Activated gamma-delta T cell treated with Interleukin-2 at 50 U/mL for 16 hours (primary cell): ENCODE measurements at places on chromosomes 6 and 20.

GRCh38 chr6:135228486-135228885 lies 47.4 kb downstream of the MYB start:
- DNase-seq = no peak

DNA sequence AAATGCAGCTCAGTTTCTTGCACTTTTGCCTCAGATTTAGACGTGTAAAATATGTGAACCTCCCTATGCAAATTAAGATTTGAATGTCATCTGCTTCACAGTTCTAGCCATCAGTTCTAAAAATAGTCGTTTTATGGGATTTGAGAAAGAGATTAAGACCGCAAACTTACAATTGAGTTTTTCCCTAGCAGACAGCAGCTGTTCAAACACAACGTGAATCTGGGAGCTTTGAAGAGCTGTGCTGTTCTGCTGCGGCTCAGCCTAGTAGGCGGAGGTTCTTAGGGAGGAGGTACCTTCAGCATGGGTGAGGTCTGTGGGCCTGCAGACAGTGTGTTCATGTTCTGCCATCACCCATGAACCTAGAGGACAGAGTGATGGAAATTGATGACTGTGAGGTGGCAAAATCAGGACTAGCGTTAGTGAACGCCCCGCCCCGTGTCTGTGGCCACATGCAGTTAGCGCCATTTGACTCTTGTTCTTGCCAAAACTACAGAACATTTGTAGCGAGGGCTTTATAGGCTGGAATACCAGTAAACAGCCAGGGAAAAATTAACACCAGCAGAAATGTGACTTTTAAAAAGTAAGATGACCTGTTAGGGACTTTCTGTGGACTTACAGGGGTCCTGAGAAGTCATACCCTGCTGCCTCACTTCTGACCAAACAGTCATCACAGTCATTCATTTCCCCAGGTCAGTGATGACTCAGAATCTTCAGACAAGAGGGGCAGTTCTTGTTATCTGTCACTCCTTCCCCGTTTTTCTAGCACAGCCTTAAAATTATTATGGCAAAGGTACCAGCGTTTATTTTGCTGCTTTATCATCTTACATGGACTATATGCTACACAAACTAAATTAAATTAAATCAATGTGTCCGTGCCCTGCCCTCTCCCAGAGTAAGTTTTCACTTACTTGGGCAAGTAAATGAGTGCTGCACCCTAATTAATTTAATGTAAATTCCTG lies 84.3 kb upstream of the TMEM181 start:
- no peak for DNase-seq

GRCh38 chr20:42441864-42442331 lies 747.8 kb downstream of the PTPRT start:
- DNase-seq = no peak

DNA sequence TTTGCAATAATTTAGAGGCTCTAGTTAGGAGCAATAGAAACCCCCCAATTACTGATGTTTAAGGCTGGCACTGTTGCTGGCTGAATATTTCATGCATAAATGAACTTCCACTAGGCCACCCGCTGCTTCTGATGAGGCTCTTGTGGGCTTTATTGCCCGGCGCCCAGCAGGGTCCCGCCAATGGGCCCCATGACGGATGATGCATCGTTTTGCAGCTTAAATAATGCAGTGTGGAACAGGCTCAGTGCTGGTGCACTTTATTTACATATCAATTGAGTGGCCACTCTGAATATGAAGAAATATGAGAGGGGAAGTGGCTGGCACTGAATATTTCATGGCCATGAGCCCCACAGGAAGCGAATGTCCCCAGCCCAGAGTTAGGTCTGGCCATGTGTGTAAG lies 155.3 kb upstream of the MAFB start:
- DNase-seq = no peak

DNA sequence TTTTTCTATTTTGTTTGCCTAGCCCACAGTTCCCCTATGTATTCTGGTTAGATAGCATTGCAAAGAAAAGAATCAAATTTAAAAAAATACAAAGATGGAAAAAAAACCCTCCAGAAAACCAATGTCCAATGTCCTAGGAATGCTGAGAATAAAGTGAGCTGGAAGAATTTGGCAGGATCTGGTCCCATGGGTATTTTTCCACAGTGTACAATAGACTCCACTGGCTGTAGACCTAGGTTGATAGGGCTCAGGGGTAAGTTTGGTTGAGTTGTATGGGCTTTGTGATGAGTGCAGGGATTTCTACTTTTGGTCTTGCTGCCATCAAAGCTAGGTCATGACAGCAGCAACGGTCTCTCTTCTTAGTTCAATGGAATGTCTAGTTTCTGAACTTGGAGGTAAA lies 41.5 kb downstream of the SLC22A2 start:
- no peak for DNase-seq

GRCh38 chr6:63813566-63814120 lies 178.0 kb downstream of the PHF3 start:
- no peak for DNase-seq

DNA sequence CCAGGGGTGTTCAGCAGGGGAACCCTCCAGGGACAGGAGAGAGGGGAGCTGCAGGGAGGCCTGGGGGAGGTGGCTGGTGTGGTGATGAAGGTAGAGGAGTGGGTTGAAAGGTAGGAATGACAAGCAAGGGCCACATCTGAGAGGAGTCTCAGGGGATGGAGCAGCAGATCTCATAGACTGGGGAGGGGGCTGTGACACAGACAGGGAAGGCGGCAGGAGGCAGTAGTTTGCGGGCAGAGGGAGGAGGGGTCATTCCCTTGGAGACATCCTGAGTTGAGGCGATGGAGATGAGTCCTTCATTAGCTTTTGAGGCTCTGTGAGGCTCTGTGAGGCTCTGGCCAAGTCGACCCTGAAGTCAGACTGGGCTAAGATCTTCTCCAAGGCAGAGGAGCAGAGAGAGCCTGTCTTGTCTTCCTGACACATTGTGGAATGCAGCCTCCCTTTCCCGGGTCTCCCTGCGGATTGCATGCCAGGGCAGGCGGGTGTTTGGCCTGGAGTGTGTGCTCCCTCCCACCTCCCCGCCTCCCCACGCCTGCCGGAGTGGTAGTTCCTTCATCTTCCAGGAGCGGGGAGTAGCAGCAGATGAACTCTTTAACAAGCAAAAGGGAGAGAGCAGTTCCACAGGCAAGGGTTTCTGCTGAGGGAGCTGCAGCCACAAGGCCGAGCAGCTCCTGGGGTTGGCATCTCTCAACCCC lies 34.3 kb upstream of the MLN start:
- no peak for DNase-seq

- no peak for DNase-seq
Measured at GRCh38 chr6:108582618-108583017, 21.9 kb downstream of the FOXO3 start.

- DNase-seq = no peak
Measured at GRCh38 chr20:53489528-53489927, 104.1 kb downstream of the ZNF217 start.

DNA sequence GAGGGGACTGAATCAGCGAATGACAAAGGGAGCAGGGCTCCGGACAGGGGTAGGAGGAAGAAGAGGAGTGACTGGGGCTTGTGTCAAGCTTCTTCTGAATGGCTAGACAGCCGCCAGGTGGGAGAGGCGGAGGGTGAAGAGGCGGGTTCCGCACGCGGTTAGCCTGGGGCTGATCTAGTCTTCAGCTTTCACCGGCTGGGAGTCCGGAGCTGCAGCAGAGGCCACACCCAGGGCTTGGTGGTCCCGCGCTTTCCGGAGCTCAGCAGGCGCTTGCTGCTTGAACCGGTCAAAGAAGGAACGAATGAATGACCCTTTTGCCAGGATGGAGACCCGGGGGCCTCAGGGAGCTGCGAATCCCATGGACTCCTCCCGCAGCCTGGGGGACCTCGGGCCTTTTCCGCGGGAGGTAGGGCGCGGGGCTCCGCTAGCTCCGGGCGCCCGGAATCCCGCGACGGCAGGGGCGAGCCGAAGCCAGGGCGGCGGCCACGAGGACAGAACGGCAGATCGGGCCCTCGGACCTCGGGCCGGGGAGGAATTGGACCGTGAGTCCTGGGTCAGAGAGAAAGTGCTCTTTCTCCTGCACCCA lies at the start of gene C6orf141:
Gene C6orf141 (plus strand): TSS at position 177 of the 586 bp plus-strand sequence. CDS start 125 bp downstream, at position 302.
- DNase-seq = peak; percentile 4

DNA sequence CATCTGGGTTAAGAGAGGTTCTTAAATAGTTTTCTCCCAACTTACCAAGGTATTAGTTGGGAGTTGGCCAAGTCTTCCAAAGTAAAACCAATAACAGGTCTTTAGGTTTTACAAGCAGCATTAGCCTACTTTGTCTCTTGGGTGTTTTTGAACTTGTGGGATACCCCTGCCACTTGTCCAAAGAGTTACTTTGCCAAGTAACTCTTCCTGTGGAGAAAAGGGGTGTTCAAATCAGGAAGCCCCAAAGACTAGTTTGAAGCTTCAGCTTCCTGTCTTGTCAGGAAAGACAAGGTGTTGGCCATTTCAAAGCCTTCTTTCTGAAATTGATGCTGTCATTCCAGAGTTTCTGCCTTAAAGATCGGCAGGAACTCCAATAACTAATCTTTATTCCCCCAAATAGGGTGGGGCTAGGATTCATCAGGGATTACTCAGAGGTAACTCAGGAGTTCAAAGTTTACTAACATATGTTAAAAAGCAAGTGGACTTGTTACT lies 822 bp downstream of the RAB22A start:
- DNase-seq = no peak

GRCh38 chr6:147003186-147003585 lies 201.0 kb upstream of the STXBP5 start:
- DNase-seq = no peak

GRCh38 chr20:57002066-57002570 lies 264.3 kb downstream of the BMP7 start:
- DNase-seq = no peak

- no peak for DNase-seq
Measured at GRCh38 chr6:26141378-26141904, 54.2 kb downstream of the HFE start.

DNA sequence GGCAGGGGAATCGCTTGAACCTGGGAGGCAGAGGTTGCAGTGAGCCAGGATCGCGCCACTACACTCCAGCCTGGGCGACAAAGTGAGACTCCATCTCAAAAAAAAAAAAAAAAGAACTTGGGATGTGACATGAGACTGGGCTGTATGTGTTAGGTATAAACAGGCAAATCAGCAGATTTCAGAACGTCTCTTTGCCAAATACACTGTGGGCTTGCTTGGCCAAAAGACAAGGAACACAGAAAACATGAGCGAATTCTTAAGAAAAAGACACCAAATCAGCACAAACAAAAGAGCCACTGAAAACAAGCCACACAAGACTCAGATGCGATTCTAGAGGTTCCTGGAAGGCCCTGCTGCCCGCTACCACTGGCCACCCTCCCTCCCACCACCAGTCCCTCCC lies 12.5 kb downstream of the ETV7 start:
- DNase-seq = no peak

DNA sequence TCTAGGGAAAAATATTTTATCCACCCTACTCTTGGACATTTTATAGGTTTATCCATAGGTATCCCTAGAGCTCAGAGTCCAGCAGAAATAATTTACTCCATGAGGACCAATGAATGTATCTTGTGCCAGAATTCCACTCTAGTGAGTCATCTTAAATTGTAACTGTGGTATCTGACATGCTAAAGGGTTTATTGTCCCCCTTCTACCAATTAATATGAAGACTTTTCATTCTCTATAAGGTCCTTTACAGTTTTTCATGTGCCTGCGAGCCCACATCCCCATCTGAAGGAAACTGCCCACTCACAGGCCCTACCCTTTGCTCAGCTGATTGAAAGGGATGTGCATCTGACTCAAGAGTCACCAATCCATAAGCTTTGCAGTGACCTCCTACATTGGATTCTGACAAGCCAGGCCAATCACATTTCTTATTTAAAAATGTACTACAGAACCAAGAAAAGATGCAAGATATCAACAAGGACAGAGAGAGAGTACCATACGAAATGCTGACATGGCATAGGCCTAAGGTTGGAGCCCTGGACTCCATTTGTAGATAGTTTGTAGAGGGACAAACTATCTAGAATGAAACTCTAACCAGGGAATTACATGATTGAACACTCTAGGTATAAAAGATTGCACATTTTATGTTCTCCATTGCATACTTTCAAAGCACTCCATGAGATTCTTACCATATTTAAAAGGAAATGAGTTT lies 93.4 kb upstream of the DEFB112 start:
- no peak for DNase-seq

DNA sequence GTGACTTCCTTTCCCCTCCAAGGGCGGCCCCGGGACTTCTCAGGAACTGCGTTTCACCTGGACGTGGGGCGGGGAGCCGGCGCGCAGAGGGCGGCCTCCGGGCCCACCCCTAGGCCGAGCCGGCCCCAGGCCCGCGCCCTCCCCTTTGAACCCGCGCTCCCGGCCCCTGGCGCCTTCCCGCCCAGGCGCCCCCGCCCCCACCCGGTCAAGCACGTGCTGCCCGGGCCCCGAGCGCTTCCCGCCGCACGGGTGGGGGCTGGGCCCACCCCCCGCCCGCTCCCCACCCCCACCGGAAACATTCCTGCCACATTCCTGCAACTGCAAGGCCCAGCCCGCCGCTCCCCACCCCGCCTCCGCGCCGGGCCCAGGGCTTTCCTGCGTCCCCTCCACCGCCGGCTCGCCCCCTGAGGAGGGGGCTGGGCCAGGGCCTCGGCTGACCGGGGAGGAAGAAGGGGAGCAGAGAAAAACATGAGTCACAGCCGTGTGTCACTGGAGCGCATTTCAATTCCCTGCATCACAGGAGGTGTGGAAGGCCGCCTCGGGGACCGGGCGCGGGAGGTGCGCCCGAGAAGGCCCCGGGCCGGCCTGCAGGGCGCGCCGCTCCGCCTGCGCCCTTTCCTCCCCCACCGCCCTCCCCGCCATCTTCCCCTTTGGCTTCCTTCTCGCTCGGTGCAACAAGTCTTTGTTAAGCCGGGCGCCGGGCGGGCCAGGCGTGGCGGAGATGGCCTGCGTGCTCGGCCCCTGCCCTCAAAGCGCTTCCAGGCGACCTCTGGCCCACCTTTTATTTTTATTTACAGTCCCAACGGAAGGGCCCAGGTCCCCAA lies 1.2 kb upstream of the HMGA1 start:
- DNase-seq = peak; percentile 58

DNA sequence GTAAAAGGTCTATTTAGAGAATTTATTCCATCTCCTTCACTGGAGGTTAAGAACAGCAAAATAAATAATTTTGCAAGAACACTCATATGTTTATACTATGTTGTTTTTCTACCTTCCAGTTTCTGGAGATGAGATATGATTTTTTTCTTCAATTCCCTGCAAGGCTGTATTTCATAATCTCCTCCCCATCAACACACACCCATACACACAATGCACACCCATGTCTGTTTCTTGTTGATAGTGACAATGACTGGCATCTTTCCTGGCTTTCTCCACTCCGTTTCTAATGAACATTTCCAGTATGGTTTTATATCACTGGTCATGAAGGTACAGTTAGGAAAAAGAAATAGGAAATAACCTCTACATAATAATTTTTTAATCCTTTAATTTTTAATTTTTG lies 202.1 kb downstream of the ARHGAP18 start:
- DNase-seq = no peak
